ENCODE measurements at places on chromosomes 11 and 22.

DNA sequence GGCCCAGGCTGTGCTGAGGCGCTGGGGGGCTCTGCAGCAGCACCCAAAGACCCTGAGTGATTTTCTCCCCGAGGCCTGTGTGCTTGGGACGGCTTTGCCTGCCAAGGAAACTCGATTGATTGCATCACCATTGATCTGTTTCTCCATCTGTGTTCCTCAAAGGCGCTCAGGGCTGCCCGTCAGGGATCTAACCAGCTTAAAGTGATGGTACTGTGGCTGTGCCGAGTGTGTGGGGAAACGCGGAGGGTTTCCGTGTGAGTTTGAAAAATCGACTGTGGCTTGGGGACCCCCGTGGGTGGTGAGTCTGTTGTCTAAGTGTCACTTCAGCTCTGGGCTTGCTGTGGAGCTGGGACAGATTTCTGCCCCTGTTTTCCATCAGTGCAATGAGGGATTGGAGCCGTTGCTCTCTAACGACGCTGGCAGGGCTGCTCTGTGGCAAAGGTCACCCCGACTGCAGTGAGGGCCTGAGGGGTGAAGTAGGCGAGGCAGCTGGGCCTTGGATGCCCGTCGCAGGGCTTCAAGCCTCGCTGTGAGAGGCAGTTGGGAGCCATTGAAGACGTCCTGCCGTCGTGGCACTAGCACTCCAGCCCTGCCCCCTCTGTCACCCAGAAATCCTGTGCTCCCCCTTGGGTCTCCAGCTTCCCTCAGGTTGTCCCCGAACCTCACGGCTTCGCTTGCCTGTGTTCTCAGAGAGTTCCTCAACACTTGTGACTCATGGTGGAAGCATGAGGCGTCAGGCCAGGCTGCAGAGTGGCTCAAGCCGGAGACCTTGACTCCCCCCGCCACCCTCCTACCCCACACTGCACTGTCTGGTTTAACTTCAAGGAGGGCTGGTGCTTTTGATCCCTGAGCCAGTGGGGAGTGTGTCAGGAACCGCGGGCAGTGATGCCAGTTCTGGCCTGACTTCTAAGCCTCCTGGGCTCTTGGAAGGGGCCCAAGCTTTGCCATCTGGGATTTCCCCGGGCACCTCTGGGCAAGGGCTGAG lies 21.8 kb downstream of the CACNA1I start:
- no peak for DNase-seq

DNA sequence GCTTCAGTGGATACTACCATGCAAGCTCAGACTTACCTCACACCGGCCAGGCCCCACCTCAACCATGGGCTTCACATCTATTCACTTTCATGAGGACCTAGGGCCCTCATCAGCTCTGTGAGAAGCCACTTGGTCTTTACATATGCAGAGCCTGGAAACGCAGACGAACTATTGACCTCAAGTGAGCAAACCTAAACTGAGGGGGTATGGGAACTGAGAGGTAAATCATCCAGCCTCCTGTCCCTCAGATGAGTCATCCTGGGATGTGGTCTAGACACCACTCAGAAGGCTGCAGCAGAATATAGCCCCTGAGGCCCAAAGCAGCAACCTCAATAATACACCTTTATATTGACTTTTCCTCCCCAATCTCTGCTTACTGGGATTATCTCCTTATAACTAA lies 578.0 kb downstream of the INSC start:
- no peak for DNase-seq

GRCh38 chr11:118918128-118918685 lies 7.5 kb downstream of the BCL9L start:
- no peak for DNase-seq

DNA sequence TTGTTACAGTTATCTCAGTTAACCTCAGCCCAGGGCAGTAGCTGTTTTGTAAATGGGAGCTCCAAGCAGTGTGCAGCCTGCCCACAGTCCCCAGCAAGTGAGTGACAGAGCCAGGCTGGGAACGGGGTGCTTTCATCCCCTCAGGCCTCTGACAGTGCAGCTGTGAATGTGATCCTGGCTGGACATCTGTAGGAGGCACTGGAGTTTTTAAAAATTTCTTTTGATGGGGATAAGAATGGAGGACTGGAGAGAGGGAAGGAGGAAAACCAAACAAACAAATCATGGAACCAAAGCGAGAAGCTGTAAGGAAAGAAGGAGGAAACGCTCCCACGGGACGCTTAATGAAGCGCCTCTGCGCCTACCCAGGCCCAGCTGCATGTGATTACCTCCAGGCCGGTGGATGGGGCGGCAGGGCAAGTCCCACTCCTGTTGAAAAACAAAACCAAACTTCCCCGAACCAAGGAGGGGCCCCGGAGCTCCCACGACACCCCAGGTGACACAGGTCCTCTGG lies 40.6 kb downstream of the SCUBE1 start:
- DNase-seq, result no peak

DNA sequence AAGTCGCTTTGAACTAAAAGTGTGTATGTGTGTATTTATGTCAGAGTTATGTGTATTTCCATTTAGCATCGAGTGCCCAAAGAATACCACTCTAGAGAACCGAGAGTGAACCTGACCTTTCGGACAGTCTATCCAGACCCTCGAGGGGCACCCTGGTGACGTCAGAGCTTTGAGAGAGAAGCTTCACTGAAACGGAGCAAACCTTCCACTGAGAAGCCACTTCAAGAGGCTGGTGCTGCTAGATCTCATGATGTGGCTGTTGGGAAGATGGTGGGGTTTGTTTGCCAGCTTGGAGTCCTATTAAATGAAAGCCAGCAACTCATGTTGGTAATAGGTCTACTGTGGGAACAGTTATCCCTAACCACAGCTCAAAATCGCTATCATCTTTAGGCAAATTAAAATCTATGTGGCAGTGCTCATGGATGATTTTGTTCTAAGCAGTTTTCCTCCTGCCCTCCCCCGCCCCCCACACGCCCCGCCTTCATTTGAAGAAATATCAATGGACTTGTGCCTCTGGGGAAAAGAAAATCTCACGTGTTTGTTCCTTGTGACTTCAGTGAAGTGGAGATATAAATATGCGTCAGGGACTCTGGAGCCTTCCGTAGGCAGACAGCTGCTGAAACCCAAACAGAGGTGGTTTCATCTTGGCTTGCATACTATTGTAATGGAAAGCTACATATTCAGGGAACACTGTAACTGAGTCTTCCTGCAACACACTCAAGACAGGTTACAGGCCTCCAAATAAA lies 22.4 kb upstream of the C11orf96 start:
- no peak for DNase-seq

DNA sequence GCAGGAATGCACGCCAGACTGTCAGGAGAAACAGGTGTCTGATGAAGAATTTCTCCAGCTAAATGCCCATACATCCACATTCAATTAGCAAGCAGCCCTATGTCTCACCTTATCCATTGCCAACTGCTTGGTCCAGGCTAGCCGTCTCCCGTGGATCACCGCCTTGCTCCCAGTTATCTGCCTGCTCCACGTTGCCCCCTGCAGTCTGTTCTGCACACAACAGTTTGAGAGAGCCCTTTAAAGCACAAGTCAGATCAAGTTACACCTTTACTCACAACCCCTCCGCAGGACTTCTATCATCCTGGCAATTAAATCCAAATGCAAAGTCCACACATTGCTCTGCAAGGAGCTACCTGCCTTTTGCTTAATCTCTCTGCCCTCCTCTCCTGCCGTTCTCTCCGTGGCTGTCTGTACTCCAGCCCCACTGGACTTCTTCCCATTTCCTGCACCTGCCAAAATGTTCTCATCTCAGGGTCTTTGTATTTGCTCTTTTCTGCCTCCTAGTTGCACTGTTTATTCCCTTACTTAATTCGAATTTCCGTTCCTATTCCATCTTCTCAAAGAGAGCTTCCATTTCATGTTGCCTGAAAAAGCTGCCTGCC lies 185.3 kb upstream of the LARGE1 start:
- DNase-seq, result no peak

GRCh38 chr11:87804176-87804575 lies 371.1 kb downstream of the RAB38 start:
- DNase-seq, result no peak

GRCh38 chr11:64569300-64569970 lies 21.6 kb upstream of the SLC22A12 start:
- DNase-seq, result no peak

- no peak for DNase-seq
Observed at GRCh38 chr11:87255589-87255988, 217.9 kb downstream of the TMEM135 start.

GRCh38 chr11:123681030-123681429 lies 26.6 kb upstream of the SCN3B start:
- no peak for DNase-seq

DNA sequence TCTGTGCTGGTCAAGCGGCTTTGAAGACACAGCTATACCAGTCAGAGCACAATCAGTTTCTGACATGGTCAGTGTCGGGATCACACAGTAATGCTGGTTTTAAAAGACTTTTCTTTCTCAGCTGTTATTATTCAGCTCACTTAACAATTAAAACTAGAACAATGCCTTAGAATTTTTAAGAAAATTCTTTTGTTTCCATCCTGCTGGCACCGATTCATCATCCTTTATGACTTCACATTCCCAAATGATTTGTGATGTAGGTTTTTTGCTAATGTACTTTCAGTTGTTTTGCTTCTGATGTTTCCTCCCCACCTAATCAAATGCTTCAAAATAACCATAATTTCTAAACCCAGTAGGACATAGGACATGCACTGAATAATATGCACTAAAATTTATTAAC lies 34.5 kb upstream of the OLFML1 start:
- DNase-seq, result no peak

GRCh38 chr22:44814266-44815098 lies 62.1 kb downstream of the ARHGAP8 start:
- DNase-seq, result no peak

DNA sequence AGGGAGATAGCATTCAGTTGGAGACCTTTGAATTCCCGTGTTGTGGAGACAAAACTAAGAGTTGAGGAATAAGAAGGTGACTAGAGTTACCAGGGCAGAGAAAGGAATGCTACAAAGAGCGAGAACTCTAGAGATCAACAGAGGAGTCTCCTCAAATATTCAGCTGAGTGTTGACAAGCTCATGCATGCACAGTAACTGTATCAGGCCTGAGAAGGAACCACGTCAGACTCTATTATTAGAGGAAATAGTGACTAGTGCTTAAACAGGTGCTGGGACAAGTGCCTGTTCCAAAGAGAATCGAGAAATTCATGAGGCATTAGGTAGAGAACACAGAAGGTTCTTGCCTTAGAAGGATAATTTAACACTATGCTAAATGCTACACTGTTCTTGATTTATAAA lies 333.8 kb upstream of the CHORDC1 start:
- no peak for DNase-seq

DNA sequence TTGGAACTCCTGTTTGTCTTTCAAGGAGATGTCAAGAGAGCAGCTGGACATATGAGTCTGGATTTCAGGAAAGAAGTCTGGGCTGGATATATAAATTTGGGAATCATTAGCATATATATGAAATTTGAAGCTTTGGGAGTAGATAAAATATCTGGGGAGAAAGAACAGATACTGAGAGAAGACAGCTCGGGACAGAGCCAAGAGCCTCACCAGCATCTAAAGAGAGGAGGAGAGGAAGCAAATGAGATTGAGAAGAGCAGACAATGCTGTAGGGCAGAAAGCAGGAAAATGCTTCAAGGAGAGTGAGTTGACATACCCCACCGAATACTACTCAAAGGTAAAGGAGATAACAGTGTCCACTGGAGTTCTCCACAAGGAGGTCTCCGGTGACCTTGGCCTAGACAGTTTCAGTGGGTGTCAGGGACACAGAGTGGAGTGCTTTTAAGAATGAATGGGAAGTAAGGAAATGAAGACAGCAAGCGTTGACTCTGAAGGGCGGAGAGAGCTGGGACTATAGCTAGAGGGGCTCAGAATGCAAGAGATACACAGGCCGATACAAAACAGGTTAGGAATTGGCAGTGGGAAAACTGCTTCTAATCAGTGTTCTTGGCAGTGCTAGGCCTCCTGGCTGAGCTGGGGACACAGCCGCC lies 862 bp downstream of the APBB1 start:
- DNase-seq, result no peak

GRCh38 chr11:35010654-35011053 lies 94.2 kb downstream of the PDHX start:
- no peak for DNase-seq

DNA sequence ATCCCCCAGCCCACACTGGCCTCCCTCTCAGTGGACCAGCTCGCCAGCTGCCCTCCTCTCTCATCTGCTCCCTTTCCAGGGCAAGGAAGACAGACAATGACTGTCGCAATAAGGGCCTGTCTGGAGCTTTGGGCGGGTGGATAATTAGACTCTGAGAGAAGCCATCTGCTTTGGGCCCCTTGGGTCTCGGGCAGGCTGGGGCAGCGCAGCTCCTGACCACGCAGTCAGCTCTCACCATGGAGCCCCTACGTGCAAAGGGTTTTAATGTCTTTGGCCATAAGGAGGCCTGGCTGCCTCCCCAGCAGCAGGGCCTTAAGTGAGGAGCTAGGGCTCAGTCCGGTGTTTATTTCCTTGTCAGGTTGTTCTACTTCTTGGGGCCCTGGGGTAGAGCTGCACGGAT lies 153.9 kb downstream of the CHST1 start:
- DNase-seq, result no peak

DNA sequence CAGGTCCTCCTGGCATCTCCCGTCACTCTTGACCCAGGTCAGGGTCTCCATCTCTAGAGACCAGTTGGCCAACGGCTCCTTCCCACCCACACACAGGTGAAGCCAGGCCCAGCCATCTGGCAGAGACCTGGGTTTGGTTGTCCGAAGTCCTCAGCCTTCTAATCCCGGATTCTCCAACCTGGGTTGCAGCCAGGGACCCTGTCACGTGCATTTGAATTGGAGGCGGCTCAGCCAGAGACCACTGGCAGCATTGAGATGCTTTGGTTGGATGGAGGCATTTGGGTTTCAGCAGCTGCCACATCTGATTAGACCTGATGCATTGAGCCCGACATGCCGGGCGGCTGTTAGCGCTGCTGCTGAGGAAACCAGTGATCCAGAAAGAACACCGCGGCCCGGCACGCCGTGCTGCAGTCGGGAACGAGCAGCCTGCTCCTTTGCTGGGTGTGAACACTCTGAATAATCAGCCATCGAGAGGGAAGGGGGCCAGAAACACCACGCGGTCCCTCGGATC lies 163.2 kb downstream of the BRD1 start:
- no peak for DNase-seq

- no peak for DNase-seq
Observed at GRCh38 chr11:132504501-132505041, 1027.7 kb downstream of the OPCML start.

DNA sequence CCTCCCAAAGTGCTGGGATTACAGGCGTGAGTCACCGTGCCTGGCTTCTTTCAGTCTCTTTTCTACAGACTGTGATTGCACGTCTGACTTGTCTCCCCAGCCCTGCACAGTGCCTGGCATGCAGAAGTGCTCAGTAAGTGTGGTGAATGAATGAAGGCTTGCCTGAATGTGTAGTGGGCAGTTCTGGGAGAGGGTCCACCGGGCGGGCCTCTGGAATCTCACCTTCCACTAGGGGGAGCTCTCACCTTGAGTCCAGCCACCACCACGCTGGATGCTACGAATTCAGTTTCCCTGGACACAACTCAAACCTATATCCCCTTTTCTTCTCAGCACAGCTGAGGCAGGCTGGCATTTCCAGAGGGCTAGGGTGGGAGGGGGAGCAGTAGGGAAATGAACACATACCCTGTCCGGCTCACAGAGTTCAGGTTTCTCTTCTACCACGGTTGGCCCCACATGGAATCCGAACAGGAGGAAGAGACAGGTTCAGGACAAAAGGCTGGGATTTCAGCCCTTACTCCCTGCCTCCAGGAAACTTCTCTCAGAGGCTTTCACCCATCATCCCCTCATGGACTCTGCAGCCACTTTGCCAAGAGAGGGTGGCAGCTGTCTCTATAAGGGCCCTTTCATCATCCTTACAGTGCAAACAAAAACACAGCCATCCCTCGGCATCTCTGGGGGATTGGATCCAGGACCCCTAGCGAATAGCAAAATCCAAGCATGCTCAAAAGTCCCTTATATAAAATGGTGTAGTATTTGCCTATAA lies 86.8 kb downstream of the NECTIN1 start:
- DNase-seq, result no peak
